Stimulated activated naive CD8-positive, alpha-beta T cell treated with anti-CD3 and anti-CD28 coated beads, Interleukin-15, Interleukin-2, amounts not matched to agents 100 U/mL and 50 U/mL, for 24 hours (primary cell): ENCODE measurements at places on chromosomes 1 and 21.
A peak's percentile ranks its signal among the peaks of the same experiment; 100 is the strongest.

- DNase-seq: no peak
Measured at GRCh38 chr1:108038653-108039236, 73.8 kb upstream of the VAV3 start.

DNA sequence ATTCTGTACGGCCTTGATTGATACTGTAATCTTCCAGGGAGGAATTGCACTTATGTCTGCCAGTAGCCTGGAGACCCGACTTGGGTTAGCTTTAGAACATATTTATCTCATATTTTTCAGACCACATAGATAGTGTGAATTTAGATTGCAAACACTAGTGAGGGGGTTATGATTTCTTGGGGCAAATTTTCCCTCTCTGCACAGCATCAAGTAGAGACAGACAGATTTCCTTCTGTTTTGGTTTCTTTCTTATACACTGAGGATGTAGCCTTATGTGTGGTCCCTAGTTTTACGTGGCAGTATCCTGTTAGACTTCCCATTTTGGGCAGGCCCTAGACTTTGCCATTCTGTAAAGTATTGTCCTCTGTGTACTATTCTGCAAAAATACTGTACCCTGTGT lies 29.0 kb downstream of the SOAT1 start:
- no peak for DNase-seq

DNA sequence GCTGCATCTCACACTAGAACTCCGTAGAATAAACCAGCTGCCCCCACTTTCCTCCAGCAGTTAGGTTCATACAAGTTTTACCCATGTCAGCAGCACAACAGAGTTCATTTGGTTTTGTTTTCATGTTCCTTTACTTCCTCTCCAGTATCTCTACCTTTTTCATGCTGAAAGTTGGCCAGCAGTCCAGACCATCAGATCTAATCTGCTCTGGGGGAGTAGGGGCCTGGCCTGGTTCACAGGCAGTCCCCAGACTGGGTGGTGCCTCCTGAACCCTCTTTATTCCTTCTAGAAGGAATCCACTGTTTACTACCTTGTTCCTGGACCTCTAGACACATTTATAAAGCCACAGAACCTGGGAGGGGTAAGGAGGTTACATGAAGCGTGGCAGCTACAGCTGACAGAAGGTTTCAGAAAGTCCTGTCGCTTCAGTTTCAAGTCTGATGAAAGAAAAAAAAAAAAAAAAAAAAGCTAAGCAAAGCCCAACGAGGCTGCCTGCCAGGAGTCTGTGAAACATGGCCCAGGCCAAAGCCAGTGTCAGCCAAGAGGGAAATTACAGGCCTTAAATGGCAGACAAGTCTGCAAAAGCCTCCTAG lies 184.6 kb upstream of the JUN start:
- DNase-seq: peak; percentile 14

DNA sequence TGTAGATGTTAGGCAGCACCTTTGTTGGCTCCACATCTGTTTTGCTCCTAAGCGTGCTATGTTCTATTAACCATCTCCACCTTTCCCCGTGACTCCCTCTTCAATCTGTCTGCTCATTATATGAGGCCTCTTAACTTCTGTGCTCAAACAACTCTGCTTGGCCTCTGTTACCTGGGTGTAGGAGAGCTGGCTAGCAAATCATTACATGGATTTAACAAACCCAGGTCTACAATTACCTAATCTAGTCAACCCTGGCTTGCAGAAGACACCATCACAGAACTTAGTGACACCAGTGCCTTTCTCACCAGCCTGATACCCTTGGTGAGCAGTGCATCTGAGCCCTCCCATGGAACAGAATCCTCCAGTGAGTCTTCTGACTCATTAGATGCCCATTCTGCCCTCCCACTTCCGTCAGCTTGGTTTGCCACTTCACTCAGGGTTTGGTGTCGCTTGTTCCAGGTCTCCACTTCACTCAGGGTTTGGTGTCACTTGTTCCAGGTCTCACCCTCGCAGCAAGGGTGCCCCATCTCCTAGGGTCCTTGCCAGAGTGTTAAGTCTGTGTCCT lies 92.0 kb upstream of the KIF26B start:
- DNase-seq: no peak

- peak; percentile 45 for DNase-seq
Measured at GRCh38 chr1:45205011-45205909, 1.1 kb downstream of the ZSWIM5 start.

DNA sequence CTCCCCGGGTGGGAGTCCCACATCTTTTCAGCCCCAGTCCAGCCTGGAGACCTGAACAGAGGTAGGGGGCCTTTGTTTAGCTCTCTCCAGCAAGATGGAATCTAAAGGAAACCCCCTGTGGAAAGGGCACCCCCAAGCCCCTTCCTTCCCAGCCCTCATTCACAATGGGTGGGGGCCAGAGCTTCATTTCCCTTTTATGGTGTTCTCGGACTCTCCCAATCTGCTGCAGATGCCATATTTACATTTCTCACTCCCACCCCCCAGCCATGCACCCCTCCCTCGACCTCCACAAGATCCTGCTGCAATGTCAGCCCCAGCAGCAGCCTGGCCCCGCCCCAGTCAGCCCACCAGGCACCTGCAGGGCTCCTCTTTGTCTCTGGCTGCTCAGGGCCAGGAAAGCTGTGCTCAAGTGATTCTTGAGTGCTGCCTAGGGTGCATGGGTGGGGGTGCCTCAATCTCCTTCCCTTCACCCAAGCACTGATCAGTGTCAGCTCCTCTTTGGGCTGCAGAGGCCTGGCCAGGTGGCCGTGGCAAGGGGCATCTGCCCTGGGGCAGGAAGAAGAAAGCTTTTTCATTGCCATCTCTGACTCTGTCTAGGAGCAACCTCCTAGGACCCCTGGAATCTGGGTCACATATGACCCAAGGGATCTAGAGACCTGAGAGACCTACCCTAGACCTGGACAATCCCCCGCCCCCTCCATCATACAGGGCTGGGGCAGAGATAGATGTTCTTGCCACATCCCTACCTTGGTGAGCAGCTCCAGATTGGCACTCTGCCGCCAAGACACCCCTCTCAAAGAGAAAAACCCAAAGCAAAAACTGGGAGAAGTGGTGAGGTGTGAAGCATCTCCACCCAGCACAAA lies 1.7 kb downstream of the KIF21B start:
- DNase-seq: peak; percentile 49

- DNase-seq: no peak
Measured at GRCh38 chr1:197200272-197200899, 53.9 kb upstream of the ASPM start.

GRCh38 chr1:92968138-92969032 lies 7.1 kb upstream of the DIPK1A start:
- no peak for DNase-seq

- no peak for DNase-seq
Measured at GRCh38 chr1:69914976-69915765, 290.2 kb downstream of the LRRC40 start.

- DNase-seq: no peak
Measured at GRCh38 chr1:218624052-218624451, 278.9 kb downstream of the TGFB2 start.
